ENCODE measurements at places on chromosomes 11 and 22. TPM values are rescaled to one million over a fixed set of nuclear protein-coding genes. Genes with fewer than 3 reads are reported as not detected.

- H3K4me3 ChIP-seq, result no peak overlapping the region
- no peak for DNase-seq
- H3K27ac ChIP-seq, result no peak overlapping the region
Observed at GRCh38 chr11:20656901-20657300, 12.5 kb upstream of the NELL1 start.

- no peak overlapping the region for H3K4me3 ChIP-seq
- no peaks in the 10 kb centered on the region for H3K4me1 ChIP-seq
- H3K27ac ChIP-seq, result no peak overlapping the region
- H3K36me3 ChIP-seq, result no peaks in the 10 kb centered on the region
- DNase-seq, result no peak
Observed at GRCh38 chr11:3186166-3186953, 21.2 kb upstream of the OSBPL5 start.

GRCh38 chr11:67640021-67640757 is 626 bp upstream of the TBX10 start:
- H3K4me3 ChIP-seq, result no peak overlapping the region
- no peaks in the 10 kb centered on the region for H3K27me3 ChIP-seq
- H3K4me1 ChIP-seq, result peaks cover 10% of the 10 kb centered on the region
- DNase-seq, result peak; percentile 40

DNA sequence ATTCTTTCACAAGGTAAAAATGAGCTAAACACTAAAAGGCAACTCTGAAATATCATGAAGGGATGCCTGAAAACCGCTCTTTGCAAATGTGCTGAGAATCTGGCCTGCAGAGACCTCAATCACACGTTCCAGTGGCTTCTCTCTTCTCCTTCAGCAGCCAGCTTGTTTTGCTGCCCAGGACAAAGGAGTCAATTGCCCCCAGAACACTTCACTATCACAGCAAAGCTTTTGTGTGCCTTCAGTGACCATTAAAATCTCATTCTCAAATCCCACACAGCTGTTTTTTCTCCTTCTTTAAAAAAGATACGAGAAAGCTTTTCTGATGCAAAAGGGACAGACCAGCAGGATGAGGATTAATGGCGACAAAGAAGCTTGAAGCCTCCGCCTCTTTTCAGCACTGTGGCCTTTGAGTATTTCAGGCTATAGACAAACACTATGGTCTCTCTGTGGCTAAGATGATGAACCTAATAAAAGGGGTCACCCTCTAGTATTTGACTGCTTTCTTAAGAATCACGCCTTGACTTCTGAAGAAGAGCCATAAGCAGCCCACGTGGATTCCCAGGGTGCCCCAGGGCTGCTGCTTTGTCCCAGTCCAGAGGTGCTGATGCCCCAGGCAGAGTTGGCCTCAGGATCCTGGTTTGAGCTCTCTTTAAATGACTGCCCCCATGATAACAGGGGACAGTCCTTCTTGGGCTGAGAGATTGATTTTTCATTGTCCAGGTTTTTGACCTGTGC is 33.4 kb upstream of the NRIP3 start:
- H3K4me1 ChIP-seq, result peaks cover 28% of the 10 kb centered on the region
- no peaks in the 10 kb centered on the region for H3K27me3 ChIP-seq
- H3K27ac ChIP-seq, result peak overlapping the region; percentile 90

DNA sequence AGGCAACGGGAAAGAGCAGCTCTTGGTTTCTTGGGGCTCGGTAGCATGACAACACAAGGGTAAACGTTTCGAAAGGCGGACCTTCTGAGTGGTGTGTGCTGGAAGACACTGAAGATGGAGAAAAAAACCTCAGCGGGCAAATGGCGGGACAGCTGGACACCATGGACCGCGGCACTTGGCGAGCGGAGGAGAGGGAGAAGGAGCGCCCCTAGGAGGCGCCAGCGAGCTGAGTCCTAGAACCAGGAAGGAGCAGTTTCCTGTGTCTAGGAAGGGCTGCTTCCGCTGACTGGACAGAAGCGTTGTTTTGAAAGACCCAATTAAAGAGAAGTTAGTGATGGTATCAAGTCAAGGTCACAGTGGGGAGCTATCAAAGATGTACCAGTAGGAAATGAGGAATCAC is 44.0 kb upstream of the OPCML start:
- H3K36me3 ChIP-seq, result no peaks in the 10 kb centered on the region
- H3K4me3 ChIP-seq, result no peak overlapping the region
- no peak overlapping the region for H3K27ac ChIP-seq
- no peaks in the 10 kb centered on the region for H3K27me3 ChIP-seq
- no peaks in the 10 kb centered on the region for H3K4me1 ChIP-seq

GNG3 gene
- not detected for polyA plus RNA-seq

DNA sequence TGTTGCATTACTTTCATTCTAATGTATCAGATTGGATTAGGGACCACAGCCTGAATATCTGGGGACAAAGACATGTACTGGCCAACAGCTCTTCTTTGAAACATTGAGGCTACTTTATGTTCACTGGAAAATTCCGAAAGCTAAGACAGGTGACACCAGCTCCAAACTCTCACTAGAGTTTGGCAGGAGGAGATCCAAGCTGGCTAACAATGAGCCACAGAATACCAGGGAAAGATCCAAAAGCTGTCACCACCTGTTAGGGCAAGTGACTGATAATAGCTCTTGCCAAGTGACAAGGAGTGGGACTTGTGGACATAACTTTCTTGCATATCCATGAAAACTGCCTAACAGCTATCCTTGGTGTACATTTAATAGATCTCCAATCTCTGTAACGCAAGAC is 333.3 kb downstream of the TTC28 start:
- DNase-seq, result no peak
- no peaks in the 10 kb centered on the region for H3K27me3 ChIP-seq
- H3K4me1 ChIP-seq, result no peaks in the 10 kb centered on the region
- H3K27ac ChIP-seq, result no peak overlapping the region
- H3K36me3 ChIP-seq, result no peaks in the 10 kb centered on the region

- H3K27me3 ChIP-seq, result no peaks in the 10 kb centered on the region
- H3K4me1 ChIP-seq, result peaks cover 55% of the 10 kb centered on the region
- DNase-seq, result no peak
Observed at GRCh38 chr11:60362241-60362640, 16.1 kb upstream of the MS4A7 start.

GRCh38 chr11:130118165-130118564 is 41.4 kb upstream of the ST14 start:
- no peak overlapping the region for H3K27ac ChIP-seq
- H3K4me1 ChIP-seq, result peaks cover 60% of the 10 kb centered on the region
- H3K36me3 ChIP-seq, result peaks cover 40% of the 10 kb centered on the region
- DNase-seq, result no peak
- no peak overlapping the region for H3K4me3 ChIP-seq

- H3K27me3 ChIP-seq, result no peaks in the 10 kb centered on the region
- H3K27ac ChIP-seq, result peak overlapping the region; percentile 94
- peak; percentile 19 for DNase-seq
- peaks cover 84% of the 10 kb centered on the region for H3K4me1 ChIP-seq
- H3K4me3 ChIP-seq, result no peak overlapping the region
Observed at GRCh38 chr11:1773131-1773993, 9.6 kb upstream of the CTSD start.

DNA sequence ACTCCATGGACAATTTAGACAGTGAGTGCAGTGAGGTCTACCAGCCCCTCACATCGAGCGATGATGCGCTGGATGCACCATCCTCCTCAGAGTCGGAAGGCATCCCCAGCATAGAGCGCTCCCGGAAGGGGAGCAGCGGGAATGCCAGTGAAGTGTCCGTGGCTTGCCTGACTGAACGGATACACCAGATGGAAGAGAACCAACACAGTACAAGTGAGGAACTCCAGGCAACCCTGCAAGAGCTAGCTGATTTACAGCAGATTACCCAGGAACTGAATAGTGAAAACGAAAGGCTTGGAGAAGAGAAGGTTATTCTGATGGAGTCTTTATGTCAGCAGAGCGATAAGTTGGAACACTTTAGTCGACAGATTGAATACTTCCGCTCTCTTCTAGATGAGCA is 51.4 kb downstream of the SPECC1L start:
- H3K27me3 ChIP-seq, result no peaks in the 10 kb centered on the region
- H3K4me1 ChIP-seq, result peaks cover 3% of the 10 kb centered on the region
- no peak overlapping the region for H3K27ac ChIP-seq
- no peak for DNase-seq
- H3K4me3 ChIP-seq, result no peak overlapping the region
- peaks cover 77% of the 10 kb centered on the region for H3K36me3 ChIP-seq

SLC22A12 gene
- polyA plus RNA-seq, result not detected

- no peaks in the 10 kb centered on the region for H3K36me3 ChIP-seq
- H3K4me1 ChIP-seq, result no peaks in the 10 kb centered on the region
- no peak overlapping the region for H3K27ac ChIP-seq
Observed at GRCh38 chr11:36160091-36160490, 129.1 kb downstream of the COMMD9 start.

OR8D4 gene
- polyA plus RNA-seq, result not detected

Measured in CD14-positive monocyte (primary cell).